ENCODE measurements at places on chromosomes 3 and 15.

DNA sequence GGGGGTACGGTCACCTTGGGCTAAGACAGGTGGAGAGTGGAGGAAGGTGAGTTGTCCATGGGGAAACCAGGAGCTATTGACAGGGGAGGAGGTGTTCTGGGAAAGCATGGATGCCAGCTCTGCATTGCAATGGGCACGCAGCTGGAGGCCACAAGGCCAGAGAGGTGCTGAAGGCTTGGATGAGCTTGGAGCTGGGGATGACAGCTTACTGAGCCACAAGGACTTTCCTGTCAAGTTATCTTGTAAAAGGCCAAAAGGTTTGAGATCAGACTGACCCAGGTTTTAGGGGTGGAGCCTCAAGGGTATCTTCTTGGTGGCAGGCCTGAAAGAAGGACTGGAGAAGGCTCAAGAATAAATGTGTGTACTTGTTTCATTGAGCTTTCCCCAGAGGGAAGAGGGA lies 115.2 kb downstream of the ASB7 start:
- no peak for DNase-seq

DNA sequence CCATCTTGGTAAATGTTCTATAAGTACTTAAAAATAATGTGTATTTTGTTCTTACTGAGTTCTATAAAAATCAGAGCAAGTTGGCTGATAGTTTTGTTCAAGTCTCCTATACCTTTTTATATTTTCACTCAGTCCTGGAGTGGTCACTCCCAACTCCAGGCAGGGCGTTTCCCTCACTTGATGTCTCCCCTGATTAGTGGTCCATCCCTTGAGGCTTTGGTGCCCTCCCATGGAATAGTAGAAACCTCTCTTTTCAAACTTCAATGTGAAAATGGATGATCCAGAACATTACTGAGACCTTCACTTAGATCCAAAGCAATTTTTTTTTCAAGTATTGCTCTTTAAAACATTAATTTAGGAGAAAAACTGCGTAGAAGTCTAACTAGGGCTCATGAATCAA lies 25.0 kb upstream of the SCN10A start:
- DNase-seq = no peak

DNA sequence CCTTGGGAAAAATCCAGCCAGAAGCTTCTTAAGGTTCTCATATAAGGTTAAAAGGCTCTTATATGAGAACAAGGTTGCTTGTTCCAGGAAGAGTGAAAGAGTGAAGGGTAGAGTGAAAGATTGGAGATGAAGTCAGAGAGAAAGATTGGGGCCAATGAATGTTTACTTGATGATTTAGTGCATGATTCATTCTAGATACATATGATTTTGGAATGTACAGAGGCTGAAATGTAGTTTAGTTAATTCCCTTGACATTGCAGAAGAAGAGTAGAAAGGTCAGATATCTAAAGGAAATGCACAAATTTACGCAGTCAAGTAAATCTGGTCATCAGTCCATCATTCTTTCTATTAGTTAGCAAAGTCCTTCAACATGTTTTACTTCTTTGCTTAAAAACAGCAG lies 619.8 kb upstream of the ZNF717 start:
- DNase-seq = no peak

DNA sequence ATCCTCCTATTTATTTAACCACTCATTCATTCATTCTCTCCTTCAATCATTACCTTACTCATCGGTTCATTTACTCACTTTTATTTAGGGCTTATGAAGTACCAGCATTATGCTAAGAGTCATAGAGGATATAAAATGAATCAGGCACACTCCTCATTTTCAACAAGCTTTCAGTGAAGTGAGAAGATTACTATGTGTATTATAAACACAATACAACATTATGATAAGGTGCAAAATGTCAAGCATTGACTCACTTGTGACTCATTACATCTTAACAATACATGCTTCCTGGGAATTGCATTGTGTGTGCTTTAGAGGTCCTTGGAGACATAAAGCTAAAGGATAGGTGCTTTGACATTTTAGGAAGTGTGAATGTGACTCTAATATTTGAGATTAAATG lies 60.4 kb downstream of the PLAAT1 start:
- no peak for DNase-seq

GRCh38 chr3:16595778-16596177 lies 9.4 kb downstream of the DAZL start:
- no peak for DNase-seq

All from Right ventricle myocardium superior (tissue), 1 donor.